ENCODE measurements at places on chromosomes 3 and 15.

- no peak for DNase-seq
Measured at GRCh38 chr3:36774052-36774451, 9.7 kb upstream of the DCLK3 start.

DNA sequence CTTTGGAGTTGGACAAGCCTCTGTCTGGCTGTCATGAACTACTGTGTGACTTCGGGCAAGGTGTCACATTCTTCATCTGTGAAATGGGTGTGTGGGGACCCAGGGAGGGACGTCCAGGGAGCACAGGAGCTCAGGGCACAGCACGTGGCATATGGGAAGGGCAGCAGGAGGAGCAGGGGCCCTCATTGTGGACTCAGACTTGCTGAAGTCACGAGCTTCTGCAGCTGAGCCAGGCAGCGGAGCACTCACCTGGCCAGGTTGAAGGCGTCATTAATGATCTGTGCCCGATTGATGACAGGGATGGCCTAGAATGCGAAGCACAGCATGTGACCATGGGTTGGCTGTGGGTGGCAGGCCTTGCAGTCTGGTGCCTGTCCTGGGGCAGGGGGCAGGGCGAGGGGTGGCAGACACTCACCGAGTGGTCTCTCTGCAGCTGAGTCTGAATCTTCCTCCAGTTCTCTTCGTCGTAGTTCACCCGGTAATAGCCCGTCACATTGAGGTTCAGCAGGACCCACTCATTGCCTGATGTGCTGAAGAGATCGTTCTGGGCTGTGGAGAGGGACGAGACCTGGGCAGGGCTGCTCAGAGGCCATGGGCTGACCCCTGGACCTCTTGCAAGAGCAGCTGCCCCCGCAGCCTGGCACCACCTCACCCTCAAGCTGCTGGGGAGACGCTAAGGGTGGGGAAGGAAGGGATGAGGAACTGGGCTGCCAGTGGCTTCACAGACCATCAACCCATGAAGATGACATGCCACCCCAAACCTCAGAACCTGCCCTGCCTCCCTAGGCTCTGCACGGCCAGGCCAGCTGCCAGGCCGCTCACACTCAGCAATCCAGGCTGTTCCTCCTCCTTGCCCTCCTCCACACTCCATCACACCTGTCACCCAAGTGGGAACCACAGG, 15.4 kb downstream of the ANPEP start:
- no peak for DNase-seq

DNA sequence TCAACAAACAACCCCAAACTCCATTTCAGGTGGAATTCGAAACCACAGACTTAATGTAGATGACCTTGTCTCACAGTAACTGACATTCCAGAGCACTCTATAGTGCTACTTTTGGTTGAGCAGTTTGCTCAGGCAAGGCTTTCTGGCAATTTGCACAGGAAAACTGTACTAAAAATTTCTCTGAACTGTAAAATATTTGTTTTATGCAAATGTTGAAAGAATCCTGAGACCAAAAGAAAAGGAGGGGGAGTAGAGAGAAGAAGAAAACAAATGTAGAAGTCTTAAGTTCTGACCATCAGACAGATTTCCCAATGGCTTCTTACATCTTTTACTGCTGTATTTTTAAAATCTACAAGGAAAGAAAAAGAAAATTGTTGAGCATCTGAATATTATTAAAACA, 53.5 kb downstream of the DTWD1 start:
- no peak for DNase-seq

DNA sequence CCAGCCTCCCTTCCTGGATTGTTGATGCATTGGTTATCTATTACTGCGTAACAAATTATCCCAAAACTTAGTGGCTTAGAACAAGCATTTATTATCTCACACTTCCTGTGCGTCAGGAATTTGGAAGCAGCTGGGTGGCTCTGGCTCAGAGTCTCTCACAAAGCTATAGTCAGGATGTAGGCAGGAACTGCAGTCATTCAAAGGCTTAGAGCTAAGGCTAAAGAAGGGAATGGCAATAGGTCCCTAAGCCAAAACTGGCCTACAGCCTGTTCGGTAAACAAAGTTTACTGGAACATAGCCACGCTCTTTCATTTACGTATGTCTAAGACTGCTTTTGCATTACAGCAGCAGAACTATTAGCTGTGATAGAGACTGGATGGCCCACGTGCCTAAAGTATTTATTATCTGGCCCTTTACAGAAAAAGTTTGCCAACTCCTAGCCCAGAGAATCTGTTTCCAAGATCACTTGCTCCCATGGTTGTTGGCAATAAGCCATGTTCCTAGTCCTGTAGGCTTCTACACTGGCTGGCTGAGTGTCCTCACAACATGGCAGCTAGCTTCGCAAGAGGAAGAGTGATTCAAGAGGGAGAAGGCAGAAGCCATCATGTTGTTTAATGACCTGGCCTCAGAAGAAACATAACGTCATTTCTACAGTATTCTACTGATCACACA, 132.4 kb downstream of the SNRK start:
- no peak for DNase-seq

Measured in stimulated activated CD8-positive, alpha-beta memory T cell treated with anti-CD3 and anti-CD28 coated beads, Interleukin-4, amount 100 ng/mL, for 1 hour (primary cell).